ENCODE measurements at places on chromosomes 2 and 18.

- DNase-seq: no peak
Observed at GRCh38 chr18:22713511-22713910, 219.6 kb upstream of the RBBP8 start.

- no peak for DNase-seq
Observed at GRCh38 chr2:196086517-196087368, 18.1 kb upstream of the DNAH7 start.

DNA sequence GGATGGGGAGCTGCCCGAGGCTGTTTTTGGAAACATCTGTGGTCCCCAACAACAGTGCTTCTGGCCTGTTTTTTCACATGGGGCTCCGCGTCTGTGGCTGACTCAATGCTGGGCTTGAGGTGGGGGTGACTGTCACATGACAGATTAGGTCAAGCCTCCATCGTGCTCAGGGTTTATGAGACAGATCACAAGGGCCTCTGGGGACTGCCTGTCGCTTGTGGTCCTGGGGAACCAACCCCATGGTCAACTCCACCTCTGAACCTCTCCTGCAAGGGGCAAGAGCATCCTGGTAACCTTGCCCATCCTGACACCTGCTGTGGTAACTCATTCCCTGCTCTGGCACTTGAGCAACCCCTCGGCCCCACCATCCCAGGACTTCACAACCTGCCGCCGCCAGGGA is 47.6 kb upstream of the SH3RF3 start:
- DNase-seq: no peak

DNA sequence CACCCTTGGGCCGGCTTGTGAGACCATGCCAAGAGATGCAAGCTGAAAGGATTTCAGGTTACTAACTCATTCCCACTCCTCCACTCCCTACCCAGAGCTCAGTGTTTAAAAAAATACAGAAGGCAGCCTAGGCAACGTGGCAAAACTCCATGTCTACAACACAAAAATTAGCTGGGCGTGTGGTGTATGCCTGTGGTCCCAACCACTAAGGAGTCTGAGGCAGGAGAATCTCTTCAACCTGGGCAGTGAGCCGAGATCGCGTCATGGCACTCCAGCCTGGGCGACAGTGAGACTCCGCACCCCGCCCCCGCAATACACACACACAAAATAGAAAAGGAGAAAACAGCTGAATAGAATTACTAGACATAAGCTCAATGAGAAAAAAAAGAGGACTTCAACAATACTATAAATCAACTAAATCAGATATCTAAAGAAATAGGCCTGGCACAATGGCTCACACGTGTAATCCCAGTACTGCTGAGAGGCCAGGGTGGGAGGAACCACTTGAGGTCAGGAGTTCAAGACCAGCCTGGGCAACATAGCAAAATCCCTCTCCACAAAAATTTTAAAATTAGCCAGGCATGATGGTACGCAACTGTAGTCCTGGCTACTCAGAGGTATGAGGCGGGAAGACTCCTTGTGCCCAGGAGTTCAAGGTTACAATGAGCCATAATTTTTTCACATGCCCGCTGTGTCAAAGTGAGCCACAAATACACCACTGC is 10.1 kb downstream of the IWS1 start:
- no peak for DNase-seq

- no peak for DNase-seq
Observed at GRCh38 chr2:27724191-27724590, 47.3 kb upstream of the MRPL33 start.

DNA sequence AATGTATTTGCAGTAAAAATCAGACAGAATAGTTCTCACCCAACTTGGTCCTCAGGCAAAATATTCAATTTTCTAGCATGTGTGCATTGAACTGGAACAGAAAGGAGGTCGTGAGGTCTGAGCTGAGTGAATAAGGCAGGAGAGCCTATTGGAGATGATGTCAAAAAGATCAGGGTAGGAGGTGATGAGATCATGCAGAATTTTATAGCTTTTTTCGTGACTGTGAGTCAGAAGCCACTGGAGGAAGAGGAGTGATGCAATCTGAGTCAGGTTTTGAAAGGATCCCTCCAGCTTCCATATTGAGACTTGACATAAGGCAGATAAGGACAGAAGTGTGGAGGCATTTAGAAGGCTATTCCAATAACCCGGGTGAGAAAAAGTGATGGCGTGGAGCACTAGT is 299.5 kb upstream of the SOX11 start:
- DNase-seq: no peak

DNA sequence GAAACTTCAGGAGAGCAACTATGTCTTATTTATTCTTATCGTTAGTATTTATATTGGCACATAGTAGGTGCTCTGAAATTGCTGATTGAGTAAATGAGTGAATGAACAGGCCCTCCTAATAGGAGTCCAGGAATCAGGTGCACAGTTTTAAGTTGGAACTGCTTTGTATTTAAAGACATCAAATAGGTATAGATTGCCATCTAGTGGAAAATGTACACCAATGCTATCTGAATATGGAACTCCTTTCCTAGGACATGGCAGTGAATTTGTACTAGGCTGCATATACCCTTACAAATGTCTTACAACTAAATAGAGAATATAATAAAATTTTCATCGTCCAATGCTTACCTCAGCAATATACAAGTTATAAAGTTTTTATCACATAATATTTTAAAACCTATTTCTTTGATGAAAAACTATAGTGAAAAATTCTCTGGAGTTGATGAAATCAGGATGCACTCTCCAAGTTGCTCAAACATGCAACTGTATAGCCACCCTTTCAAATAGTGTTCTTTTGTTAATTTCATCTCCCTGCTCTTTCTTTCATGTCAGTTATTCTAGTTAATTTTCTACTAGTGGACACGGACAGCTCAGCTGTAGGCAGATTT is 318.9 kb upstream of the SYT4 start:
- DNase-seq: no peak

DNA sequence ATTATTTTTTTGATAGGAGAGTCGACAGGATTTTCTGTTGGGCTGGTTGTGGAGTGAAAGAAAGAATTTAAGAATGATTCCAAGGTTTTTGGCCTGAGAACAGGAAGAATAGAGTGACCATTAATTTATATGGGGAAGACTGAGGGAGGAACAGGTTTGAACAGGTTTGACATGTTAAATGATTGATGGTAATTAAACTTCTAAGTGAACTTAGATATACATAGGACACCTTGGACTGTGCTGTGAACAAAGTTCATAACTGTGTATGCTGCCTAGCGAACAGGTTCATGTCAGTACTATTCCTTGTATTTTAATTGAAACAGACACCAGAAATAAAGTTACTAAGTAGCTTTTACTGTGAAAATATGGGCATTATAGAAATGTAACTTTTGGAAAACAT is 212.0 kb downstream of the SPAG16 start:
- DNase-seq: no peak

GRCh38 chr18:51789871-51790270 is 550.1 kb upstream of the DCC start:
- no peak for DNase-seq

DNA sequence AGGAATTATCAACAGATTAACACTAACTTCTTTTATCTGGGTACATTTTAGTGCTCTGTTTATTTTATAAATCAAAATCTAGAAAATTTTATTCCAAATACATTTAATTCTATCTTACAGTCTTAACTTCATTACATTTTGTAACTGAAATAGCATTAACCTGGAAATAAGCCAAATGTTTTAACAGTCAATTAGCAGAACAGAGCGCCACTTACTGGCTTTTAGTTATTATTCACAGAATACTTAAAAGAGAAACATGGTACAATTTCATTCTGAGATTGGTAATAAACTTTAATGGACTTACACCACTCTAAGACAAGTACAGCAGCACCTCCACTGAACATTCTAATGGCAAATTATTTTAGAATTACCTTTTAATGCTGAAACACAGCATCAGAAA is 38.6 kb downstream of the SS18 start:
- no peak for DNase-seq

DNA sequence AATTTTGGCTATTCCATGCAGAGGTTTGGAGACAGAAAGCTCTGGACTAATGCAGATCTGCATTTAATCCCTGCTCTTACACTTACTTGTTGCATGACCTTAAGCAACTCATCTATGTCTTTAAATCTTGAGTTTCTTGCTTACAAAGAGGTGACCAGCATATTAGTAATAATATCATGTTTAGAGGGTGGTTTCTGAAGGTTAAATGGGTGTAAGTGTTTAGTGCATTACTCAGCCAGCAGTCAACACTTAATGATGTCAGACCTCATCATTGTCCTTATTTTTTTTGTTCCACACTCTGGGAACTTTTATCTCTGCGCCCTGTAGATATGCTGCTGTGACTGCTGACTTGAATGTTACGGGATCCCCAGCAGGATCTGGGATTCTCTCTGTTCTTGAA is 1.7 kb downstream of the IL1RL1 start:
- no peak for DNase-seq

- DNase-seq: no peak
Observed at GRCh38 chr18:69365658-69366057, 35.0 kb upstream of the DOK6 start.

DNA sequence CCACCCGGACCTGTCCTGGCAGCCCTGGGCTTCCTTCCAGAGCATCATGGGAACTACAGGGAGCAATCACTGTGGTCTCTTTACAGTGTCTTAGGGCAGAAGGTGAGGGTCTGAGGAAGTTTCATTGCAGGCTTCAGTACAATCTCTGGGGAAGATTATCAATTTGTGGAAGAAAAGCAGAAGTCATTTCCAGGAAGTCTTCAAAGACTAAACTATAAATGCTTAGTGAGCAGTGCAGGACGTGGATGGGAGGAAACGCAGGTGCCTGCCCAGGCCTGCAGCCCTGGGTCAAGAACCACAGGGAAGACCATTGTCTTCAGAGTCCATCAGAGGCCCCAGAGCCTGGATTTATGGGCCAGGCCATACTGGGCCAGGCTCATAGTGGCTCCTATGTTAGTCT is 54.3 kb downstream of the INO80C start:
- DNase-seq: no peak

GRCh38 chr2:182717416-182717815 is 1.4 kb downstream of the DNAJC10 start:
- no peak for DNase-seq

DNA sequence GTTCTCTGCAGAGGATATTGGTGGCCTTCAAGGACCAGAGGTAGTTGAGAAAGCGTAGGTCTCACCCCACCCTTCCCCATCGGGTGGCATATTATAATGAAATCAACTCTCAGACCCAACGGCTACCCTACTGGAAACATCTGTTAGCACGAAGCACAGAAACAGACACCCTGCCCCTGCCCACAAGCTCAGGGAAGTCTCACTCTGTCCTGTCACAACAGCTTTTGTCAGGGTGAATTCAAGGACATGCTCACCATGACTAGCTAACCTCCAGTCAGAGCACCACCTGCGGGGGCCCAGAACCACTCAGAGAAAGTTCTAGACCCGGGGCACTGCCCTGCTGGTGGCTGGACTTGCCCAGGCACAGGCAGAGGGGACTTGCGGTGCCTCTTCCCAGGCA is 3.5 kb upstream of the B3GNT7 start:
- DNase-seq: no peak

DNA sequence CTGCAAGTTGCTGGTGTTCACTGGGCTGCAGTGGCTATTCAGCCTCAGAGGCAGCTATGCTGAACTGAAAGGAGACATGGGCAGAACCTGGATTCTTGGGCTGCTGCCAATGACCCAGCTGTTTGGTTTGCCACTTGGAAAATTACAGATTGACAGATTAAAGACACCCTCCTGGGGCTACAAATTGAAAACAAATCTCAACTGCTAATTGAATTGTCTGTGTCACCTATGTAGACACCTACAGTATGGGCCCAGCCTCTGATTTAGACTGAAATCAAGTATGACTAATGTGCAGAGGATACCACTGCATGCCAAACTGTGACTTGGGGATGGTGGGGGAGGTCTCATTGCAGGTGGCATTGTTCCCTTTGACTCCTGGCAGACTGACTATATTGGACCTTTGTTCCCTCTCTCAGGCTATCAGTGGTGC is 42.8 kb downstream of the ITSN2 start:
- no peak for DNase-seq

DNA sequence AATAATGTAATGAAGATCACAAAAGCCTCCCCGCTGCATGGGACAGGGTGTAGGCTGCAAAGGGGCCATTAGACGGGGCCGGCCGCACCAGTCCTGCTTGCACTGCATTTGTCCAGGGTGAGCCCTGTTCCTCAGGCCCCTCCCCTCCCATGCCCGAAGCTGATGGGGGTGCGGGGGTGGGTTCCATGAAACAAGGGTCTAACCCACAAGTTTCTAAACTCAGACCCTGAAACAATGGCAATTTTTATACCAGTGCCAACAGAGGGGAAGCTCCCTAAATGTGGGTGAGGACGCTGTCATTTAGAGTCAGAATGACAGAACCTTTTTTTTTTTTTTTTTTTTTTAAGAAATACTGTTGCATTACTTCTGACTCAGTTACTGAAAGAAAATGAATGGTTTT is 39.7 kb downstream of the HS6ST1 start:
- no peak for DNase-seq

- no peak for DNase-seq
Observed at GRCh38 chr2:183950673-183951072, 647.7 kb upstream of the ZNF804A start.

GRCh38 chr2:152571048-152571766 is 146.1 kb downstream of the PRPF40A start:
- no peak for DNase-seq

- no peak for DNase-seq
Observed at GRCh38 chr2:227595797-227596196, 2.9 kb upstream of the SCYGR2 start.

DNA sequence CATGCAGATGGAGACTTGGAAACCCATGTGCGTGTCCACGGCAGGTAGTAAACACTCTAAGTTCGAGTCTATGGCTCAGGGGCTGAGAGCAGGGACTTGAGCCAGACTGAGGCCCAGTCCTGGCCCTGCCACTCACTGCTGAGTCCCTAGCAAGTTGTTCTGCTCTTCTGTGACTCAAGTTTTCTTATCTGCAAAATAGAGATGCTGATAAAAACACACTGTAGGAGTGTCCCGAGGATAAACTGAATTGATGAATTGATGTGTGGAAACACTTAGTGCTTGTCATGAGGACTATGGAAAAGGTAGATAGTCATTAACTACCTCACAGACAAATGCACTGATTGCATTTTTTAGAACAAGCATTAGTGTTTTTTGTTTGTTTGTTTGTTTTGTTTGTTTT is 73.2 kb downstream of the BOLA3 start:
- DNase-seq: no peak

DNA sequence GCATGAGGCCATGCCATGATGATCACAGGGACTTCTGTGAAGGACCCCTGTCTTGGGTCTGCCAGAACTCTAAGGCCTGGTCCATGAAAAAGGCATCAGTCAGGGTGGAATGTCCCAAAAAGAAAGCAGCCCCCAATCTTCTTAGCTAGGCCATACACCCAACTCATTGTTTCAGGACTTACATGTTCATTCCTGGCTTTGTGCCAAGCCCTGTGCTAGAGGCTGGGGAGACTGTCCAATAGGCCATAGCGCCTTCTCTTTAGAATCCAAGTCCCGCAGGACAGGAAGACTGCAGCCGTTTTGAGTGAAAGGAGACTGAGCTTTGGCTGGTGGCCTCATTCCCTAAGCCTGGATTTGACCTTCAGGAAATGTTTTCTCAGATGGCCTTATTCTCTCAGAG is 247.3 kb downstream of the PRKCE start:
- DNase-seq: no peak

Measured in GM19239 (cell line).